Pulmonary artery endothelial cell (primary cell): ENCODE measurements at places on chromosomes 7 and 10.

DNA sequence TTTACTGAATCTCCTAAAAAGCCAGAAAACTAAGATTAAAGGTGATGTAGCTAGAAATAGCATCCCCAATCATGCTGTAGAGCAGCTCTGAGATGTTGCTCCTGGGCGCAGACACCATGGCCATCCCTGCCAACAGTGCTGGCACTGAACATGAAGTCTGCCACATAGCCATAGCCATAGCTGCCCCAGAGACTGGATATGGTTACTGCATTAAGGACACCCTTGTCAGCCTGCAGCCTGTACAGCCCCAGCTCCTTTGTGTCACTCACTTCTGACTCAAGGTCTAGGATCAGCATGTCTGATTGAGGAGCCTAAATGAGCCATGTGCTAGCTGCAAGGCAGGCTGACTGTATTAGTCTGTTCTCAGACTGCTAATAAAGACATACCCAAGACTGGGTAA, 284.6 kb downstream of the RPS24 start:
- DNase-seq, result no peak

DNA sequence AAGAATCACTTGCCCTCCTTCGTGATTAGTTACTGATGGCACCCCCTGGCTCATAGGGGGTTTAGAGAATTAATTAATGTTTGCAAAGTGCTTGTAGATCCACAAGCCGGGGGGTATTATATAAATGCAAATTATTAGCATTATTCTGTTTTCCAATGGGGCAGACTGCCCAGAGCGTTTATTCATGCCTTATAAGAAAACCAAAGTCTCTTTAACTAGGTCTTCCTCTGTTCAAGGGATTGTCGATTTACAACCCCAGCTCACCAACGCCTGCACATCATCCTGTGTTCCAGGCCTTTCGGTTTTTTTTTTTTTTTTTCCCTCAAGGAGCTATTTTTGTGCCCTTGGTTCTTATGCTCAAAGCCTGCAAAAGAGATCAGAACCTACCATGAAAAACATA, 630.7 kb downstream of the PARD3 start:
- no peak for DNase-seq

DNA sequence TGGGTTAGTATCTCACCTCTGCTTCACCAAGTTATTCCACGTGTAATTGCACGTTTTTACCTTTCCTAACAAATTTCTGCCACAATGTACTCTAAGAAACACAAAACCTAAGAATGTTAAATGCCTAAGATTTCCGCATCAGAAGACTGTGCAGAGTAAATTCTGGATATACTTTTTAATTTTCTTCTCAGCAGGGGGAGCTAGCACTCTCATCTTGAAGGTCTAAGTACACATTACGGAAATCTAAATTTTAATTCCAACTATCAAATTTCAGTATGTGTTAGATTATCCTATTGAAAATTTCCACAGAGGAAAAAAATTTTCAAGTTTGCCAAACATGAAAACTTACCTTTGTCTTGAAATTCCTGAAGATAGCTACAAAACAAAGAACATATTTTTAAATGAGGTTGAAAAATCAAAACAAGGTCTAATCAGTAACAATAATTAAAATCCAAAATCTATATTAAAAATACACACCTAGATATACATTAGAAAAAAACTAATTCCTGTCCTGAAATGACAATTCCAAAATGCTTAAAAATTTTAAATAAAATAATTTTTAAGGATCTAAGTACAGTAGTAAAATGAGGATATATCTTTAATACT, 10.5 kb downstream of the SKAP2 start:
- peak; percentile 19 for DNase-seq

DNA sequence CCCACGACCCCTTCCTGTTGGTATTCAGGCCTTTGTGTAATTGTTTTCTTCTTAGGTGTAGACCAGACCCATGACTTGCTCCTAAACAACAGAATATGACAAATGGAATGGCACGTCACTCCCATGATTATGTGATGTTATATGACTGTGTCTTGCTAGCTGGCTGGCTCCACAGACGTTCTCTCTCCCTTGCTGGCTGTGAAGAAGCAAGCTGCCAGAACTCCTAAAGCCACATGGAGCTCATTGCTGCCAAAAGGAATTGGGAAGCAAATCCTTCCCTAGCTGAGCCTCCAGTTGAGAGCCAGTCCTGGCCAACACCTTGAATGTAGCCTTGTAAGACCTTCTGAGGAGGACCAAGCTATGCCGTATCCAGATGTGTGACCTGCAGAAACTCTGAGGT, 74.2 kb downstream of the RAB18 start:
- no peak for DNase-seq
